ENCODE measurements at places on chromosomes 13 and 19. TPM values are rescaled to one million over a fixed set of nuclear protein-coding genes. Genes with fewer than 3 reads are reported as not detected.
A peak's percentile ranks its signal among the peaks of the same experiment; 100 is the strongest.

Gene TJP3
- 0.93 TPM for total RNA-seq

Gene CBY2
- not detected for total RNA-seq

Gene FUT2
- total RNA-seq = not detected

Gene TDRD12
- total RNA-seq = 0.21 TPM

- no peak for DNase-seq
These were observed 36.7 kb downstream of the PIN1 start for GRCh38 chr19:9871626-9872338.

GRCh38 chr13:37070145-37070695 is 10.7 kb upstream of the SUPT20H start:
- no peak for DNase-seq

DNA sequence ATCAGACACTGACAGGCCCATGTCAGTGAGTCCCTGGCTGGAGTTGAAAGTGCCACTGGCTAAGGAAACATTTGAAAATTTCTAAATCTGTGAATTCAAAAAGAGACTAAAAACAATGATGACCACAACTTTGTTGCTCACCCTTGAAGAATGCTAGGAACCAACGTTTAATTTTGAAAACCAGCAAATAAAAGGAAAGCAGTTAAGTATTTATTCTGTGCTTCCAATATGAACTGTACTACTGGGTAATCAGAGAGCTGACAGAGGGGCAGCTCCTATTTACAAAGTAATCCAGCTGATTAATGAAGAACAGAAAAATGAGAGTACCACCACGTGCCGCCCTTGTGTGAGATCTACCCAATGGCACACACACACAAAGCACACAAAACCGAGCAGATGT is 44.7 kb upstream of the LATS2 start:
- no peak for DNase-seq

DNA sequence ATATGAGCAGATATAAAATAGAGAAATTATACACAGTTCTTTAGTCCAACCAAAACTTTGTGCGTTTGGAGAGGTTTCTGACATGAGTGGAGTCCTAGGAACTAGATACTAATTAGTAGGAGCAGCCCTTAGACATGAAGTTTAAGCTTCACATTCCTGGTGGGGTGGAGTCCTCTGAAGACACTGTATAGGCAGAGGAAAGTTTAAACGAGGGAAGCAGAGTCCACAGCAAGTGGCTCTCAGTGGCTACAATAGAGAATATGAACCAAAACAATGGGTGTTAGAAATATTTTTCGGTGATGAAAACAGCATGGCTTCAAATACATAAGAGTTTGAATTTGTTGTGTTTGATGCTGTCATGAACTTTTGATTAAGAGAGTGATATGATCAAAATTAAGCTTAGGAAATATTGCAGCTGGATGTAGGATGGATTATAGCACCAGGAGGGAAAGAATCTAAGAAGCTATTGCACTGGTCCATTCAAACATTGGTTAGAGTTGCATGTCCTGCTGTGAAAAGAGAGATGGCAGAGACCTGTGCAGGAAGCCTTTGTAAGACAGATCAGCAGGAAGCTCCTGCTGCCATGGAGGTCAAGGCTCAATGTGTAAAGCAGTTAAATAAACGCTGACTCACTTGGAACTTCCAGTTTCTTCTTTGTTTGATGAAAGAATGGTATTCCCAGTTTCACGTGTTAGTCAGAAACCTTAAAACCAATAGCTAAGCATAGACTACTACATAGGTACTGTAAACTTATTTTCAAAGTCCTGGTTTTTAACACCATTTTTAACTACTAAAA is 175.2 kb downstream of the TDRD3 start:
- DNase-seq = no peak

GRCh38 chr19:49513746-49514118 is 1.3 kb downstream of the FCGRT start:
- no peak for DNase-seq

DNA sequence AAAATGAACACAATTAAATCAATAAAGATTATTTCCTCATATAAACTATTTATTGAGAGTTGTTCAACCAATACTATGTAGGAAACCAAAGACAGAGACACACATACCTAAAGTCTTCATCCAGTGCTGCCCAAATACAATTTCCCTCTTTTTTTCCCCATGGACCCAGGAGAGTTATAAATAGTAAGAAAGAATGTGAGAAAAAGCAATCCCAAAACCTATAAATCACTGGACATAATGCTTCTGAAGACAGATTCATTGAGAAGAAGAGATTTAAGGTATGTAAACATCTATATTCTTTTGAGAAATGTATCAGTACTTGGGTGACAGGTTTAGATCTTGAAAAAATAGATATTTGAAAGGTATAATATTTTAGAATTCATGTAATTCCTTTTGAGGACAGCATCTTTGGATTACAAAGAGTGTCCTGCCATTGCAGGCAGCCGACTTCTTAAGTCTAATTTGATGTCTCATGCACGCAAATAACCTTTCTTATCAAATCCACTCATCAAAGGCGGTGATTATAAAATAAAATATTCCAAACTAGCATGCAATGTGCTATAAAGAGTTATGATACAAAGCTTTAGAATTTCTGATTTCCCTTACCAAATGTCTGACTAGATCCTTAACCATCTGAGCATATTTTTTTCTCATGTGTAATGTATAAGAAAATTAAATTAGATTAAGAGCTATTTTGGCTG is 739.4 kb downstream of the LIG4 start:
- no peak for DNase-seq

DNA sequence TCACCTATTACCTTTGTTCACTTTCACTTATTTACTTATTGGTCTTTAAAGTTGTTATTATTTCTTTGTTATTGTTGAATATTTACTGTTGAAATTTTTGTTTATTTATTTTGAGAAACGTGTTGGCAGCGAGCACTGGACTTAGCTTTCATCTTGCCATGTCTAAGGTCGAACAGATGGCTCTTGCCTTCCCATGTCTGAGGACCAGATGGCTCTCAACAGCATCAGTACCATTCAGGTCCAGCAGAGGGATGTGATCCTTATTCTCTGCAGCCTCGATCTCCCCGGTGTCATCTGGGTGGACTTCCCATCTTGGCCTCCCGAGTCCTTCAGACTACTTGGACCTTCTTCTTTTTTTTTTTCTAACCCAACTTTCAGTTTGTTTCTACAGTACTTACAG is 1437.6 kb downstream of the UQCRFS1 start:
- DNase-seq = no peak

DNA sequence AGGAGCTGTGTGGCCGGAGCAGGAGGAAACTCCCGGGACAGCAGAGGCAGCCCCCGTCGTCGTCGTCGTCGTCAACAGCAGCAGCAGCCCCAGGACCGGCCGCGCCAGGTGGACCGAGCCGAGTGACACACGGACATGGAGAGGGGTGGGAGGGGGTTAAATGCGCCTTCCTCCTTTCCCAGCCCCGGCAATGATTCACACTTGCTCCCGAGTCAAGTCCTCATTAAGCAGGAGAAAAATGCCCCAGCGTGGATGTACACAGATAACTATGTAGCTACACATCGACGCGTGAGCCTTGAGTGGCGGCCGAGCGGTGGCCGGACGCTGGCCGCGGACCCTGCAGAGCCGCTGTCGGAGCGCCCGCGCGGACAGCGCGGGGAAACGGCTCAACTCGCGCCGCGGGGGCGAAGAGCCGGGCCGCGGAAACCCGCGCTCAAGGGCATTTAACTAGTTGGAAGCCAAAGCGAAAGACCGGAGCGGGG is 645 bp downstream of the UBL3 start:
- peak; percentile 44 for DNase-seq

DNA sequence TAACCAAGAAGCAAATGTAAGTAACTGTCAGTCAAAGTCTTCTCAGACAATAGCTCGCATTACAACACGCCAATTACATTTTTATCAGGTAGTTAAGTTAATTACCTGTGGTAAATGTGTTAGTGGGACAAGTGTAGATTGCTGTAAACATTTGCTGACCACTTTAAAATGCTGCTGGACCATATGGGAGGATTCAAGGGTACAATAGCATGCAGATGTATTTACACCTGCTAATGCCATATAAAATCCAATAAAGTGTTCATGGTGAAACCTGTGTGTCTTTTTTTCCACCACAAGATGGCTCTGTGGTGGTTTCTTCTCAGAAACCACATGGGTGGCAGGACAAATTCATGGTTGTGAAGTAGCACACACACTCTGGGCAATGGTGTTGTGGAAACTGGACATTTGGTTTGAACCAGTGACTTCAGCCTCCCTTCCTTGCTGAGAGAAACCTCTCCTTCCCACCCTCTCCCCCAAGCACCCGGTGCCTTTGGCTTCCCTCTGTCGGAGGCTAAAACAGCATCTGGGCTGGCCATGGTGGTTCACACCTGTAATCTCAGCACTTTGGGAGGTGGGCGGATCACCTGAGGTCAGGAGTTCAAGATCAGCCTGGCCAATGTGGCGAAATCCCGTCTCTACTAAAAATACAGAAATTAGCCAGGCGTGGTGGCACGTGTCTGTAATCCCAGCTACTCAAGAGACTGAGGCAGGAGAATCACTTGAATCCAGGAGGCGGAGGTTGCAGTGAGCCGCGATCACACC is 18.1 kb upstream of the GTF3A start:
- DNase-seq = peak; percentile 27

- DNase-seq = no peak
These were observed 5.5 kb downstream of the MAB21L1 start for GRCh38 chr13:35470671-35471661.

DNA sequence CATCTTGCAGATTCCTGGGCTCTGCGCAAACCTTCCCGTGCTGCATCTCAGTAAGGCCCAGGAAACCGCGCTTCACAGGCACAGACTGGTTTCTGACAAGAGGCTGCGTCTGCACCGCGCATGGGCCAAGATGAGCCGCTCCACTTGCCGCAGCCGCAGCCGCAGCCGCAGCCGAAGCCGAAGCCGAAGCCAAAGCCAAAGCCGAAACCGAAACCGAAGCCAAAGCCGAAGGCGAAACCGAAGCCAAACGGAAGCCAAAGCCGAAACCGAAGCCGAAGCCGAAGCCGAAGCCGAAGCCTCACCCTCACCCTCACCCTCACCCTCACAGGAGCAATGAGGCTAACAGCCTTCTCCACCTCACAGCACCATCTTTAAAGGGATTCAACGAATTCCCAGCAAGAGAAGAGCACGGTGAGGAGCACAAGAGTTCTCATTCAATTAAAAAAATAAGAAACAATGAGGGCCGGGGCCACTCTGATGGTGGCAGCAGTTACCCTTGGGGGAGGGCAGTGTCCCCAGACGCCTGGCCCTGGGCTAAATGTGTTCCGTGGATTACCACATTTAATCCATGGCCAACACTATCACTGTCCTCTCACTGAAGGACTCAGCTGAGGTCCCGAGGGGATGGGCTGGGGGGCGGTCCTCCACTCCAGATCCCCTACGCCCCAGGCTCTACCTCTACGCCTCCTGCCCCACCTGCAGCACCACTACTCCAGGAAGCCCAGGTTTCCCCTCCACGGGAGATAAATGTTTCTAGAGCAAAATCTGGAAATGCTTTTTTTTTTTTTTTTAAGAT is 29.1 kb downstream of the ZNF787 start:
- no peak for DNase-seq

GRCh38 chr19:29590278-29590677 is 15.8 kb upstream of the POP4 start:
- no peak for DNase-seq

DNA sequence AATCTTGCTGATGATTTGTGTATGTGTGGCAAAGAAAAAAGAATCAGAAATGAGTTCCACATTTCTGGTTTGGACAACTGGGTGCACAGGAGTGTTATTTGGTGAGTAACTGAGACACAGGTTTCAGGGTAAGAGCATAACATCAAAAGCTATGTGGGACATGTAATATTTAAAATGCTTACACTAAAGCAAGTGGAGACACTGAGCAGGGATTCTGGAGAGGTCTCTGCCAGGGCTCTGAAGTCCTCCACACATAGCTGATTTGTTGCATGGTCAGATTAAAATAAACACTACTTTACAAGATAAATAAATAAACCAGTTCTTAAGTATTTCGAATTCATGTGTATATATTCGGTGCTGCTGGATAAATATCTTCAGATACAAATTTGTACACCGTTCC is 16.3 kb upstream of the PEG3 start:
- no peak for DNase-seq

DNA sequence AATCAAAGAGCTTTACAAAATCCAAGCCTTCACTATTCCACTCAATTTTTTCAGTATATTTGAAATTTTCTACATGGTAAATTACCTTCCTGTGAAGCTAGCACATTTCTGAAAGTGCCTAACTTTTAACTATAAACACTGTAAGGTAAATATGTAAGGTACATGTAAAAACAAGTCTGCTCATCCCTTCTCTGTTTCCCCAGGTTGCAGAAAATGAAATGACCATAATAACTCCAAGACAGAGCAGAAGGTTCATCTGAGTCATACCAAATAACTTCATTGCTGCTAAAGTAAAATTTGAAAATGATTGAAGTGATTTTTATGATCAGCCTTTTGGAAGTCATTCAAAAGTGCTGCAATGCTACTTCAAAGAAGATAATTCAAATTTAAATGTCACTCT is 28.6 kb downstream of the FGF14 start:
- DNase-seq = no peak

- DNase-seq = no peak
These were observed 410.6 kb downstream of the FGF9 start for GRCh38 chr13:22081430-22081829.

GRCh38 chr13:74389056-74389455 is 254.9 kb upstream of the KLF12 start:
- no peak for DNase-seq

DNA sequence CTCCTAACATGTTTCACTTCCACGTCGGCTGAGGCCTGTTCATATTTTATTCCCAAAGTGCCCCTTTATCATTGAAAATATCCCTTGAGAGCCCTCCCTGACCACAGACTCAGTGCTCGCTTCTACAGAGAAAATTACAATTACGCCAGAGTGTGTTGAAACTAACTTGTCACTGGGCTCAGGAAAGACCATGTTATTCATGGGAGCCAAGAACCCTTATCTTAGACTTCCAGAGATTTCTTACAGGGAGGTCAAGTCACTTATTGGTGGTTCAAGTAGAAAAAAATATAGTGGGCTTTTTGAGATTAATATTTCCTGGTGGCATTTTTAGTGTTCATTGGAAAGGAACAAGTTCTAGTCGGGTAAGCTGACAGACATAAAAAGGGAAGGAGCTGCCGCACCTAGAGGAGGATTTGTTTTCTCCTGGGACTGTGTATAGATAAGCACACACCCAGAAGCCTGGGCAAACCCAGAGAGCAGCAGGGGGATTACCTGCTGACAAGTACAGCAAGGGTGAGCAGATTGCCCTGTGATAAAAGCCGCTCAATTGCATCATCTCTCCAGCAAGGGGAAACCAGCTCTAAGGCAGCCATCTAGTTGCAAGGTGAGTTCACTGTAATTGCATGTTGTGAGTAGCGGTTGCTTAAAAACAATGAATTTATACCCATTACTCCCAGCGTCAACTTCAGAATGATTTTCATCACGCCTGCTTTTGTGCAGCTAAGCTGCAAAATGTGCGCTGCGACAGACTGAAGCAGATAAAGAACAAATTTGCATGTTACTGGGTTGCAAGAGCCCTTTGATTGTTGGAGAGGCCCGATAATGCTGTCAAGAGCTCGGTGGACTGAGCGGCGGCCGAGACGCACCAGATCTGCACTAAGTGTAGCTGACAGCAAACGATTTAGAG is 46.2 kb downstream of the DCT start:
- DNase-seq = peak; percentile 67
